Posterior vena cava (tissue), 2 donors: ENCODE measurements at places on chromosomes 2 and 18. TPM values are rescaled to one million over a fixed set of nuclear protein-coding genes. Genes with fewer than 3 reads are reported as not detected.
A peak's percentile ranks its signal among the peaks of the same experiment; 100 is the strongest.

DNA sequence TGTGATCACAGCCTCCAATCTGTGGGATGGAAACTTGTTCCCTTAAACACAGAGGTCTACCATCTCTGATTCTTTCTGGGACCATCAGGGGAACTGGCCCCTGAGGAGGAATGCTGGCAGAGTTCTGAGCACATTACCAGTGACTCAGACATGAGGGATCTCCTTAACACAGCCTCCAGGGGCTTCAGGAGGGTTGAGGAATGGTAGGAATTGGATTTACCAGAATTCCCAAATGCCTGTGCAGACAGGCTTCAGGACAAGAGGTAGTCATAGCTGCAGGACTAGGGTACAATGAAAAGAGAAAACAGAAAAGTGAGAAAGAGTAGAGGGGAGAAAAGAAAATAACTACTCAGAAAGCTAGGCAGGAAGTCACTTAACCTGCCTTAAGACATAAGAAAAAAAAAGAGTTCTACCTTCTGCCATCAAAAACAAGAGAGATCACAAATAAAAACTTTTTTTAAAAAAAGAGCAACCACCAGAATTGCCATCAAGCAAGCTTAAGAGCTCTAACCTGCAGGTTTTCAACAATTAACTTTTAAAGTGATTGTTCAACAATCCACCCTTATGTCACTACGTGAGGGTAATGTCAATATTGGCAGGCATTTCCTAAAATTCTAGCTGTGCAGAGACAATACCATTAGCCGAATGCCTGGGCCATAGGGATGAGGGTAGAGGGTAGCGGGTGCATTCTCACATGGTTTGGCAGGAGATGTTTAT lies 524.4 kb downstream of the BCL11A start:
- no peak for DNase-seq

- DNase-seq: peak; percentile 88
Measured at GRCh38 chr2:85133751-85134254, 611 bp downstream of the TCF7L1 start.

Gene EVA1A
- 1.1 TPM for total RNA-seq

GRCh38 chr2:170255971-170256370 lies 78.0 kb downstream of the MYO3B start:
- no peak for DNase-seq
